ENCODE measurements at places on chromosomes 6 and 20. TPM values are rescaled to one million over a fixed set of nuclear protein-coding genes. Genes with fewer than 3 reads are reported as not detected.

DNA sequence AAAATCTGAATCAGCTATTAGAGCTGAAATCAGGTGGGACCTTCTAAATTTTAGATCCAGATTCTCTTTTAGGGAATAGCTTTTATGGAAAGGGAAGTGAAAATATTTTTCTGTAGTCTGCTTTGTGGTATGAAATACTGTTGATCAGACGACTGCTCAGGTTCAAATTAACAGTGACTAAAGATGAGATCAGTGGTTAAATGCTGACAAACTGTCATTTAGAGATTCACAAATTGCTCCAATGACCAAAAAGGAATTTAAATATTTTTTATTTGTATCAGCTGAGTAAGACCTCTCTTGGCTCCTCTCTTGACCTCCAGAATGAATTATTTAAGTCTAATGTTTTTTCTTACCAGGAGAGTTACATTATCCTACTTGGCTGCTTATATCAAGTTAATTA, 77.3 kb downstream of the KCNQ5 start:
- H3K27ac ChIP-seq = no peak overlapping the region
- no peak for DNase-seq
- no peaks in the 10 kb centered on the region for H3K27me3 ChIP-seq
- no peak overlapping the region for H3K4me3 ChIP-seq
- no peaks in the 10 kb centered on the region for H3K4me1 ChIP-seq

DNA sequence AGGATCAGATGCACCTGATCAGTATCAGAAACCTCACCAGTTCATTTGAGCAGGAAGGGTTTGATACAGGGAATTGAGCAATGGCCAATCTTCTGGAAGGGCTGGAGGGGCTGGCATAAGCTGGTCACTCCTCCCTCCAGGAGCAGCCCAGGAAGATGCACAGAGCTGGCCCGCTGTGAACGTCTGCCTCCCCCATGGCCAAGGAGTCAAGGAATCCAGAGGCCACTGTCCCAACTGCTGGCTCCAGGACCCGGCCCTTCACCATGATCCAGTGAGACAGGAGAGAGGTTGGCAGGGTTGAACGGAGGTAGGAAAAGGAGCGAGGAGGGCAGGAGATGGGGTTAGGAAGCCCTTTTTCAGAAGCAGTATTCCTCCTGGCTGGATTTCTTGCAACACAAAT, 113.9 kb upstream of the CST7 start:
- H3K4me3 ChIP-seq = no peak overlapping the region
- H3K27me3 ChIP-seq = peaks cover 5% of the 10 kb centered on the region
- H3K4me1 ChIP-seq = peaks cover 3% of the 10 kb centered on the region
- H3K36me3 ChIP-seq = no peaks in the 10 kb centered on the region

DNA sequence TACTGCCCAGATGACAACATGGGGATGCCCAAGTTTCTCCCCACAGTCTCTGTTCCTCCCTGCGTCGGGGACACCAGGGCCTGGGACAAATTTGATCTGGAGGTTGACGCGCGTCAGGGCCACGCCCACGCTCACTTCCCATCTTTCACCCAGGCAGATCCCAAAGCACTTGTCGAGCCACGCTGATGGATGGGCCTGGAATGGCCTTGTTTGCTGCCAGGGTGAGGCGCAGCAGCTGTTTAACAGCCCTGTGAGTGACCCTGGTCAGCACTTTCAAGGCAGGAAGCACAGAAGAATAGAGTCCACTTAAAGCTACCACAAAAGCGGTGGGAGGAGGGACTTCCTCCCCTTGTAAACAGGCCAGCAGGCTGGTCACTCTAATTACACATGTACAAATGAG, 324.7 kb upstream of the JARID2 start:
- no peak for DNase-seq
- no peaks in the 10 kb centered on the region for H3K4me1 ChIP-seq
- no peak overlapping the region for H3K4me3 ChIP-seq
- H3K27ac ChIP-seq = no peak overlapping the region
- no peaks in the 10 kb centered on the region for H3K27me3 ChIP-seq
- H3K36me3 ChIP-seq = no peaks in the 10 kb centered on the region

The FUCA2 gene
- 13.8 TPM for total RNA-seq

All from activated CD8-positive, alpha-beta T cell treated with anti-CD3 and anti-CD28 coated beads, Interleukin-2, amount 10 ng/mL, durations not matched to agents 7 days and 5 days (primary cell).